ENCODE measurements at places on chromosomes 2 and 18.

DNA sequence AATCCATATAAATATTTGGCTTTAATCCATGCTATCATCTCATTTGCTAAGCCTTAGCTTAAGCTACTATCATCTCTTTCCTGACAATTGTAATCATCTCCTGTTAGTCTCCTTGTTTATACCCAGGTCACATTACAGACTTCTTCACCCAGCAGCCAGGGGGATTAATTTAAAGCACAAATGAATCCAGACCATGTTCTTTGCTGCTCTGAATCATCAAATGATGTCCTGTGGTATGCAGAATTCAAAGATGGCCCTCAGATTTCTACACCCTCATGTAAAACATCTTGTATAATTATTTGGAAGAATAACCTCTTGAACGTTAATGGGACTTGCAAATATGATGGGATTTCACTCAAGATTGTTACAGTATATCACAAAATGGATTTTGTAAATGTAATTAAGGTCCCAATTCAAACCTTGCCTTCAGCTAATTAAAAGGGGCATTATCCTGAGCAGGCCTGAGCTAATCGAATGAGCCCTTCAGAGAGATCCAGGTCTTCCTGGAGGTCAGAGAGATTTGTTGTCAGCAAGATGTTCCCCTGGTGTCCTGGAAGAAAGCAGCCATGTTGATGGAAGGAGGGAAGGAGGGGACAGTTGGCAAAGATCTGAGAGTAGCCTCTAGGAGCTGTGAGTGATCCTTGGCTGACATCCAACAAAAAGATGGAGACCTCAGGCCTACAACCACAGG, 241.1 kb upstream of the MMADHC start:
- DNase-seq = no peak

DNA sequence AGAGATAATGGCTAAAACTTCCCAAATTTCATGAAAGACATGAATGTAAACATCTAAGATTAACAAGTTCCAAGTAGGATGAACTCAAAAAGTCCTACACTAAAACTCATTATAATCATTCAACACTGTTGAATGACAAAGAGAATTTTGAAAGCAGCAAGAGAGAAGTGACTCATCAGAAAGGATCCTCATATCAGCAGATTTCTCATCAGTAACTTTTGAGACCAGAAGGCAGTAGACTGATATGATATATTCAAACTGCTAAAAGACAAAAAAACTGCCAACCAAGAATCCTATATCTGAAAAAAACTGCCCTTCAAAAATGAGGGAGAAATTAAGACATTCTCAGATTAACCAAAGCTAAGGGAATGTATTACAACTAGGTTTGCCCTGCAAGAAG, 130.6 kb upstream of the OTX1 start:
- no peak for DNase-seq

DNA sequence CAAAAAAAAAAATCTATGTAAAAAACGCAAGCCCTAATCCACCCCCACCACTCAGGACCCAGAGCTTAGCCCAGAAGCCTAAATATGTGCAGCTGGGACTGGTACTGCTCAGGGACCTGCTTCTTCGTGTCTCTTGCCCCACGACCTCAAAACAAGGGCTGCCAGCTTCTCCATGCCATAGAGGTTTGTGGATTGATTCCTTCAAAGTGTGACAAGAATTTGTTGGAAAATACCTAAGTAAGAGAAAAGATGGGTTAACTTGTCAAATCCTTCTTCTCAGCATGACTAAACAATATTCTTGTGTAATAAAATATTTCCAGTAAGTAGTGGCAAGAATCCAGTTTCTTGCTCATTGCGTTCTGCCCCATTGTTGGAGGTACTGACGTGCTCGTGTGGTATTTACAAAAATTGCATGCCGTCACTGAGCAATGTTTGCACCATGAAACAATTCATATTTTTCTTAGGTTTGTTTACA, 825 bp upstream of the SCYGR1 start:
- DNase-seq = no peak

DNA sequence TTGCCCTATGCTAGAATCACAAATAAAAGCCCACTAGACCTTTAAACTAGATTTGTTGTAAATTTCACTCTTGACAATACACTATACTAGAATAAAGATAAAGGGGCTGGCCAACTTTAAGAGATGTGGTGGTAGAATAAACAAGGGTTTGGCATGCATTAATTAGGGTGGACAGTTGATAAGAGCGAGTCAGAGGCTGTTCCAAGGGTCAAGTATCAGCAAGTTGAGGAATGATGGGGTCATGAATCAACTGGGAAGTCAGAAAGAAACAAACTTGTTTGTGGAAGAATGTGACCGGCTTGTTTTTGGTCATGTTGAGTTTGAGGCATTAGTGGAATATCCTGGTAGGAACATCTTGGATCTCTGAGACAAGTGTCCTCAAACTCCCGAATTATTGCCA, 398.3 kb upstream of the TNP1 start:
- DNase-seq = no peak

Measured in hippocampal formation (tissue), 2 donors.